Activated T-cell treated with anti-CD3 and anti-CD28 coated beads for 48 hours (primary cell): ENCODE measurements at places on chromosomes 7 and 10.

DNA sequence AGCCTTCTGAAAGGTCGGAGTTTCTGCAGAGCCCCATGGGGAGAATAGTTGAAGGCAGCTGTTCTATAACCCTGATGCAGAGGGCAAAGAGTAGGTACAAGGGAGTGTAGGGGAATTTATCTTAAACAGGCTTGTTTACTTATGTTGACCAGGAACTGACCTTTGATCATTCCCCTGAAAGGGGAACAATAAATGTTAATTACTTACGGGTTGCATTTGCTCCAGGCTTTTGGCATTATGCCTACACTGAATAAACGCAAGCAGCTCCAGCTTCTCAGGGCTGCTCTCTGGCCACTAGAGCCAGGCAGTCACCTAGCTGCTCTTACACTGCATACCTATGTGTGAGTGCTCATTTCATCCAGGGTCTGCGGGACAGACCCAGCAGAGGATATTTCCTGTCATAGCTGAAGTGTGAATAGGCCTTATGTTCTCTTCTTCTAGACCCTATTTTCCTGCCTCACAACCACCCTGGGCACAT is 26.9 kb upstream of the ABCA13 start:
- no peak for DNase-seq

DNA sequence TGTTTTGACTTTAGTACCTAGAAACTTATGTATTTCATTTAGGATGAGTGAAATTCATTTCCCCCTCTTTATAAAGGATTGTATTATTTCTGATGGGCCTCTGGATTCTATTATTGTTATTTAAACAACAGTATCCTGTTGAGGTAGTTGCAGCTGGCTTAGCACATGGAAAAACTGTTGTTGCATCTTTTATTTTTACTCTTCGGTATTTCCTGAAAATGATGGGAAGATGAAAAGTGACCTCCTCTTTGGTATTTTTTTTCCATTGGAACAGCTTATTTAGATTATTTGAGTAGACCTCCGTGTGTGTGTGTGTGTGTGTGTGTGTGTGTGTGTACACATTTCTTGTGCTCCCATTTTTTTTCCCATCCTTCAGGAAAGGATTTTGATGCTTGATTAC is 129.8 kb downstream of the PRKG1 start:
- no peak for DNase-seq

GRCh38 chr10:110613341-110613995 is 30.7 kb upstream of the RBM20 start:
- DNase-seq, result peak; percentile 30

GRCh38 chr10:78596556-78596955 is 472.2 kb upstream of the ZMIZ1 start:
- no peak for DNase-seq

DNA sequence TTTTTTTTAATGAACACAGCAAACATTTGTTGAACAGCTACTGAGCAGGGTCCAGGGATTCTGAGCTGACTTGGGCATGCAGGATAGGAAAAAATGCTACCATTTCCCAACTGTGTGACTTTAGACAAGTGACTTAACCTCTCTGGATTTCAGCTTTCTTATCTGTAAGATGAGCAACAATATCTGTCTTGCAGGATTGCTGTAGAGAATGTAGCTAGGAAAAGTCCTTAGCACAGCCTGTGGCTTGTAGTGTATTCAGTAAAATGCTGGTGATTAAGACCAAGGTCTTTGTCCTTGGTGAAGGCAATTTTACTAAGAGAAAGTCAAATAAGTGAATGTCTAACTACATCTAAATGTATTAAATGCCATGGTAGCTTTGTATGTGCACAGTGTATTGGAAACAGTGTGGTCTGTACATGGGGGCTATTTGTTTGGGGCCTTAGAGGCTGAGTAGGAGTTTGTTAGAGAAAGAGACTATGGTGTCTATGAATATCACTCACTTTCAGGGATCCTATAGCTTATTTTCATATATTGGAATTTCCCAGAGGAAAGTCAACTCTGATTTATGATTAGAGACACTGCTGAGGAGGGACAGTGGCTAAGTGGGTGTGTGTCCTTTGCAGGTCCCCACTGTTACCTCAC is 118.9 kb downstream of the CDH23 start:
- no peak for DNase-seq

DNA sequence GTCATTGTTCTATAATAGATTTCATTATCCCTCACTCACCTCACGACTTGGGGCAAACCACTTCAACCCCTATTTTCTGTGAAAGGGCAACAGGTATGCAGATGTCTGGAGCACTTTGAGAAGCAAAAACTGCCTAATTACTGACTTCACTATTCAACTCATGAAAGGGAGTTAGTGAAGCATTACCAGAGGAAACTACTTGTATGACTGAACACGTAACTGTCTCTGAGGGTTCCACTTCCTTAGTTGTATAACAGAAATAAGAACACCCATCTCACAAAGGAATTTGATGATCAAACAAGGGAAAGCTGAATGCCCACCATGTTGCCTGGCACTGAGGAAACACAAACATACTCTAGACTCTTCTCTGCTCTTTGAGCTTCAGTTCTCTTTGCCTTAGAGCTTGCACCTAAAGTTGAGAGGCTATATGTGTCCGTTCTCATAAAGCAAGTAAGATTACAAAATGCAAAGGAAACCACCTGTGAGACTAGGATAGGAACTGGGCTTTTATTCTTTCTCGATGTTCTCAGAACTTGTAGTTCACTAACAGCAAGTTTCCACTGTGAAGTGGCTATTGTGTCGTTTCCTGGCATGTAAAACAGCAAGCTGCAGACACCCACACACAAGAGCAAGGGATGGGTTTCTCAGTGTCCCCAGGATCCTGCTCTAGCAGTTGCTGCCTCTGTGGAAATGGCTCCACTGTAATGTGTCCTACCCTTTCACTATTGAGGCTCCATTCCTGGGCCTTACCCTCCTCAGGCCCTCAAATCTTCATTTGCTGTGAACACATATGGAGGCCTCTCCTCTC is 2.6 kb downstream of the TMEM243 start:
- peak; percentile 31 for DNase-seq

GRCh38 chr7:149765399-149766121 is 7.8 kb downstream of the ZNF467 start:
- DNase-seq, result no peak

DNA sequence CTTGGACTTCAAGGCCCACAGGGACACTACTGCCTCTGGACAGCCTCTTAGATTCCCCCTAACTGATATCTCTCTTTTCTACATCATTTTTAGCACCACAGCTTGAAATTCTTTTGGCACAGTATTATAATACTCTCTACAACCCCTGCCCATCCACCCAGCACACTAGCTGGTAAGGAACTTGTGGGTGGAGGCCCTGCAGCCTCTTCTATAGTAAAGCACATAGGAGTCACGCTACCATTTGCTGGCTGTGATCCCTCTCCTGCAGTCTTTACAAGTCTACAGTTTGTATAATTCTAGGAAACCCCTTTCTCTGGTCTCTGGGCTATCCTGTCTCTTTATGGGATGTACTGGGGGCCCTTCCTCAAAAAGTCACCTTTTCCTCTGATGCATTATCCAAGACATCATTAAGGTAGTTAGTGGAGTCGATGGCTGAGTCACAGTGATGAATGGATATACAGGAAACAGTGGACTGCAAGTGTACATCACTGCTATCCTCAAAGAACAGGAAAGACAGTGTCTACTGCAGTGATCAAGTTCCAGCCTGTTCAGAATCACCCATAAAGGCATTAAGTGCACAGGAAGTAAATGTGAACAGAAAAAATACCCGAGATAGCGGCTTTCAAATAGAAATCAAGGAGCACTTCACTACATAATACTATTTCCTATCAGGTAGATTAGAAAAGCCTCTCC is 54.4 kb downstream of the STK17A start:
- no peak for DNase-seq
